Testis (tissue), 5 donors: ENCODE measurements at places on chromosomes 2 and 18.

GRCh38 chr18:35888329-35888728 lies 84.2 kb upstream of the RMP24 start:
- DNase-seq, result no peak

GRCh38 chr2:129606496-129607270 lies 372.8 kb upstream of the RAB6C start:
- no peak for DNase-seq

DNA sequence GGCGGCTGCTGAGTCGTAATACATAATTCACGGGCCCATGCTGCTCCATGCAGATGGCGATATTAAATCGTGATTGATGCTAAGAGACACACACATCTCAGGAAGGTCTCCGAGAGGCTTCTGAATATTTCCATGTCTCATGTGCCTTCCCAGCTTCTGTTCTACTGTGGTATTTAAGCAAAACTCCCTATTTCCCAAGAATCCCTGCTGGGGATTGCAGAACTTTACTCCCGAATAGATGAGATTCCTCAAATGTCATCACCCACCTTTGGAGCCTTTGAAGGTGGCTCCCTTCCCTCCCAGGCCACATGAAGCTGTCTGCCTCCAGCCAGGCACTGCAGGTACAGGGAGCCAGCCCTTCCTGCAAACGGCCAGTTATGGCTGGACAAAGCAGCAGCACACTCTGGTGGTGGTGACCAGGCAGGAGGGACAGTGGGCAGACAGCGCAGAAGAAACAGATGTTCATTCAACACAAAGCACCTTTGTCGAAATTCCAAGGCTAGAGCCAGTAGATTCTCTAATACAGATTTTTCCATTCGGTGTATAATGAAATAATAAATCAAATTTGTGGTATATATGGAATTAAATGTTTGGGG lies 14.1 kb downstream of the NRP2 start:
- no peak for DNase-seq

DNA sequence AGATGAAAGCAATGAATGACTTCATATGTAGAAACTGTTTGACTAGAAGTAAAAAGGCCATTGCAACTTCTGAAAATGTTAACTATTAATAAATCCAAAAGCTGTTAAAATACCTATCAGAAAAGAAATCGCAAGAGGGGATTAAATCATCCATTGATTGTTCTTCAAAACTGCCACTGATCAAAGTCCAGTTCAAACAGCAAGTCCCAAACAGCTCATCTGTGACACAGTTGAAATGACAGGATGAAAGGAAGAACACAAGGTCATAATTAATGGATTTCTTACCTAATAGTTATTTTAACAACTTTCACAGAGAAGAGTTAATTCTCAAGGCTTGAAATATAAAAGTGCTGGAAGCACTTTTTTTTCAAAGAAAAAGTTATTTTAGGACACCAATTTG lies 90.4 kb downstream of the SESTD1 start:
- no peak for DNase-seq

DNA sequence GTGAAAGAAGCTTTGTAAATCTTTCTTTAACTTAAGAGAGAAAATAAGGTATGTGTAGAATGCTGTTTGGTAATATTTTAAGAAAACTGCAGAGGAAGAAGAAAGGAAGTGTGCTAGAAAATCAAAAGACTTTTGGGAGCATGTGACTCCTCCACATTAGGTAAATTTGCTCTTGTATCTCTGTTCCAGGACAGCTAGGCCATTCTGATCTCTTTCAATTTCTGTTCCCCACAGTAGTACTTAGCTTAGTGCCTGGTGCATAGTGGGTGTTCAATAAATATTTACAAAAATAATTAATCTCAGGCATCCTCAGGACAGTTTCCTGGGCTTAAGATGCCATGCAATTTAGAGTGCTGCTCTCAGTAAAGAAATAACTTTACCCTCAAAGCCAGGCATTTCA lies 105.0 kb downstream of the GPD2 start:
- no peak for DNase-seq

GRCh38 chr2:227404585-227405271 lies 17.0 kb upstream of the SCYGR1 start:
- DNase-seq, result no peak

GRCh38 chr2:144357623-144358373 lies 162.1 kb downstream of the ZEB2 start:
- no peak for DNase-seq

GRCh38 chr2:229348128-229348527 lies 77.0 kb upstream of the PID1 start:
- no peak for DNase-seq

DNA sequence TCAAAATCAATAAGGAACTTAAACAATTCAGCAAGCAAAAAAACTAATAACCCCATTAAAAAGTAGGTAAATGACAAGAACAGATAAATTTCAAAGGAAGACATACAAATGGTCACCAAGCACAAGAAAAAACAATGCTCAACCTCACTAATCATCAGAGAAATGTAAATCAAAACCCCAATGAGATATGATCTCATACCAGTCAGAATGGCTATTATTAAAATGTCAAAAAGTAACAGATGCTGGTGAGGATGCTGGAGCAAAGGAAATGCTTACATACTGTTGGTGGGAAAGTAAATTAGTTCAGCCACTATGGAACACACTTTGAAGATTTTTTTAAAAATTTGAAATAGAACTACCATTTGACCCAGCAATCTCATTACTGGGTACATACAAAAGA lies 538.0 kb downstream of the TMX3 start:
- DNase-seq, result no peak

GRCh38 chr2:43616967-43617680 lies 19.9 kb upstream of the PLEKHH2 start:
- DNase-seq, result no peak
